ENCODE measurements at places on chromosomes 16 and 17. TPM values are rescaled to one million over a fixed set of nuclear protein-coding genes. Genes with fewer than 3 reads are reported as not detected.

The SOCS1 gene
- 7.7 TPM for total RNA-seq

The GRIN2C gene
- total RNA-seq = 0.49 TPM

The KIF2B gene
- total RNA-seq = not detected

The GAS2L2 gene
- total RNA-seq = 0.93 TPM

The CHAD gene
- total RNA-seq = 8.2 TPM

The KRT12 gene
- total RNA-seq = not detected

The ORAI3 gene
- 34.4 TPM for total RNA-seq

The KRT28 gene
- total RNA-seq = 6.0 TPM

The PRCD gene
- 5.1 TPM for total RNA-seq

The EARS2 gene
- 24.0 TPM for total RNA-seq

The NHLRC4 gene
- total RNA-seq = 0.52 TPM

The CDC42EP4 gene
- total RNA-seq = 33.0 TPM

The TBX21 gene
- not detected for total RNA-seq

The UTS2R gene
- total RNA-seq = not detected

The RHOT1 gene
- 69.6 TPM for total RNA-seq

The KCNJ12 gene
- total RNA-seq = 4.0 TPM

The FNDC8 gene
- not detected for total RNA-seq

The PPP1R27 gene
- not detected for total RNA-seq

The ZNF287 gene
- 5.7 TPM for total RNA-seq

The SCN4A gene
- total RNA-seq = 0.80 TPM

The CMTR2 gene
- 15.3 TPM for total RNA-seq

The PMP22 gene
- 34.9 TPM for total RNA-seq

The ATP2C2 gene
- 51.7 TPM for total RNA-seq

The FOXL1 gene
- total RNA-seq = not detected

The MFAP4 gene
- 11.1 TPM for total RNA-seq

The ESRP2 gene
- total RNA-seq = 87.1 TPM

The KAT8 gene
- total RNA-seq = 69.7 TPM

The NKIRAS2 gene
- total RNA-seq = 44.6 TPM

The KRTAP3-1 gene
- total RNA-seq = 4.0 TPM

The TP53TG3 gene
- not detected for total RNA-seq

The WIPF2 gene
- total RNA-seq = 14.5 TPM

The MEOX1 gene
- total RNA-seq = 1.9 TPM

The FBXW10 gene
- not detected for total RNA-seq

The CCDC154 gene
- 0.52 TPM for total RNA-seq

The CBLN1 gene
- total RNA-seq = 0.27 TPM

The TEKT5 gene
- 0.93 TPM for total RNA-seq

The RPRML gene
- 9.9 TPM for total RNA-seq

The TXNDC17 gene
- 56.9 TPM for total RNA-seq

The ZNF205 gene
- 18.3 TPM for total RNA-seq

The TPSD1 gene
- total RNA-seq = 2.0 TPM

The KRTAP4-1 gene
- total RNA-seq = not detected

The RHBDL1 gene
- 1.4 TPM for total RNA-seq

The LGALS9B gene
- not detected for total RNA-seq

The NGFR gene
- total RNA-seq = 25.4 TPM

The MT1E gene
- 437 TPM for total RNA-seq

The SCGB1C2 gene
- not detected for total RNA-seq

The SLC47A1 gene
- 62.7 TPM for total RNA-seq

The C1QTNF8 gene
- total RNA-seq = not detected

All from lower leg skin (tissue), 4 donors.